HuH-7.5 (cell line): ENCODE measurements at places on chromosomes 5 and 9.

GRCh38 chr9:125839317-125839716 lies 92.1 kb downstream of the PBX3 start:
- no peak for DNase-seq

- no peak for DNase-seq
These were observed 44.2 kb upstream of the ITGA1 start for GRCh38 chr5:52743529-52743928.

GRCh38 chr5:175922192-175922885 lies 45.8 kb downstream of the THOC3 start:
- DNase-seq: no peak

DNA sequence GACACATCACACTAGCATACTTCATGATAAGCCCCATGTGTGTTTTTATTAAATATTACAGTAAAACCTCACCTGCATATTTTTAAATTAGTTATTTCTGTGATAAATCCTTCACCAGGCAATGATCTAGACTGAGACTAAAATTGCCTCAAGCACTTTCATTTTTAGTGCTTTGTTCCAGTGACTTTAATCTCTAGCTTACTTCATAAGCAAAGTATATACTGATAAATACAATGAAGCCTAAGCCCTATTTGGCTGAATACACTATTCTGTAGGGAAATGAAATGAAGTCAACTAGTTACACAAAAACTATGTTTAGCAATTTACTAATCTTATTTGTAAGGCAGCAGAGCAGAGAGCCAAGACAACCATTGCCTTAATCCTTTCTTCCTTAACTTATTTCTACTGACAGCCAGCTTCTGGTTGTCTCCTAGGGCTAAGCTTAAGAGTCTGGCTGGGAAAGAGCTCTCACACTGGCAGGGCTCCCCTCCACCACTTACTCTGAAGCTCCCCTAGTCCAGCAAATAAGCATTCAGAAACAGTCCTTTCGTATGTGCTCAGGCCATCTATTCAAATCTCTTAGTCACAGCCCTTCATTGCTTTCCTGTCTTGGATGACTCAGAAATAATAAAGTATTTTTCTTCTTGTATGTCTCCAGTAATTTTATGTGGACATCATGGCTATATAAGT lies 31.4 kb upstream of the MTAP start:
- no peak for DNase-seq

GRCh38 chr9:105142406-105143135 lies 101.9 kb upstream of the SLC44A1 start:
- DNase-seq: no peak
